Immature natural killer cell (primary cell): ENCODE measurements at places on chromosomes 16 and 17. TPM values are rescaled to one million over a fixed set of nuclear protein-coding genes. Genes with fewer than 3 reads are reported as not detected.

Gene EVPLL
- not detected for polyA plus RNA-seq

DNA sequence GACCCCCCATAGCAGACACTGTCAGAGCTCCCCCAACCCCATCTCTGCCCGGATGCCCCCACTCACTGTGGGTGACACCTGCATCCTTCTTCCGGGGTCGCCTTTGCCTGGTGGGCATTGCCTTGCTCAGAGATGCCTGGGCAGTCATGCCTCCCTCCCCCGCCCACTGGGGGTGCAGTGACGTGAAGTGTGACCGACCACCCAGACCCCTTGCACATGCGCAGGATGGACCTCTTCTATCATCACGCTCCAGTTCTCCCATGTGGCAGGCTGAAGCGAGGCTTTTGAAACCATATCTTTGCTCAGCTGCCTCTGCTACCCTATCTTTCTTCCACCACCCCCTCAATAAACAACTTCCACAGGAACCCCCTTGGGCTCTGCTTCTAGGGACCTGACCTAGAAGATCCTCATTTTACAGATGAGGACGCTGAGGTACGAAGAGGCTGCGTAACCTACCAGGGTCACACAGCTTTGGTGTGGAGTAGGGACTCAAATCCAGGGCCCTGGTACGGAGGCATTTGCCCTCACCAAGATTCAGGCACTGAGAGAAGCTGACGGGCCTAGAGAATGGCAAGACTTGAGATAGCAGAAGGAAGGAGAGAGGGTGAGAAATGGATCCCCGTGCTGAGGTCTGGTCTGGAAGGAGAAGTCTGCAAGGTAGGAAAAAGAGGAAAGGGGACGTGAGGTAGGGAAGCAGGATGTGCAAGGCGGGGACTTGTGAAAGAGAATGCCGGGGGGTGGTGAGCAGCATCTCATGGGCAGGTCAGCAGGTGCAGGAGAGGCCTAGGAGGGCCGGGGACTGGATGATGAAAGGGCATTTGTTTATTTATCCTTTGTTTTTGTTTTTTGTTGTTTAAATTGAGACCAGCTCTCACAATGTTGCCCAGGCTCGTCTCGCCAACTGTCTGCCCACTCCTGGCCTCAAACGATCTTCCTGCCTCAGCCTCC lies 14.4 kb downstream of the NLRC5 start:
- no peak for DNase-seq

DNA sequence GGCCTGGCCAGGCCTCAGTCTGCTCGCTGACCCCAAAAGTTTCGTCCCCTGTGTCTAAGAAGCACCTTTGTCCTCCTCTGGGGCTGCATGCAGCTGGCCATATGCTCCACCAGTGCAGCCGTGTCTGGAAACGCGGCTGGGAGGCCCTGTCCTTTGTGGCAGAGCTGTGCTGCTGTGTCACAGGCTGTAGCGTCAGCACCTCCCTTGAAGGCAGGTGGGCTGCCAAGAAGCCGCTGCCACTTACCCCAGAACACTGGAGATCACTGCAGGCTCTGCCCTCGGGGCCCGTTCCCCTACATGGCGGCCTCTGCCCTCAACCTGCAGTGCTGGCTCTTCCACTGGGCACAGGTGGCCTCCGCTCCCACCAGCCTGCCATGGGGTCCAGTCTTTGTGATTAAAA lies 15.7 kb upstream of the MC1R start:
- DNase-seq, result no peak

DNA sequence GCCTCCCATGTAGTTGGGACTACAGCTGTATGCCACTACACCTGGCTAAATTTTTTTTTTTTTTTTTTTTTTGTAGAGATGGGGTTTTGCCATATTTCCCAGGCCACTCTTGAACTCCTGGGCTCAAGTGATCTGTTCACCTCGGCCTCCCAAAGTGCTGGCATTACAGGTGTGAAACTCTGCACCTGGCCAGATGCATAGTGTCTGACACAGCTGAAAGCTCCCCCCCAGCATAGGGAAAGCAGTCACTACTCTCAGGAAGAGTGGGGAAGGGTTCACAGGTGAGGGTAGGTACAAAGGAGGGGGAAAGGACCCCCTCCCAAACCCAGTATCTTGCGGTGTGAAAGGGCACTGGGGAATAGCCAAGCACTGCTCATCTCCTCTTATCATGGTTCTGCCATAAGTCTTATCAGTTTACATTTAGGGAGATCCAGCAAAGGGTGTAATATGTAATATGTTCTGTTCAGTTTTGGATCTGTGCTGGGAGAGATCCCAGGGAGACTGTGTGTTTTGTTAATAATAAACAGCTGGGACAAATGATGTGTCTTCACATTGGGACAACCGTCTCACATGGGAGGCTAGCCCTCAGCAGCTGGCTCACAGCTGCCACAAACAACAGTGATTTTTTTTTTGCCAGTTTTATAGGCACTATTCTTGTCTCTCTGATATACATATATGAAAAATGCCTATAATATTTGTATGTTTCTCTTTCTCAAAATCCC lies 6.8 kb upstream of the CAVIN1 start:
- no peak for DNase-seq

DNA sequence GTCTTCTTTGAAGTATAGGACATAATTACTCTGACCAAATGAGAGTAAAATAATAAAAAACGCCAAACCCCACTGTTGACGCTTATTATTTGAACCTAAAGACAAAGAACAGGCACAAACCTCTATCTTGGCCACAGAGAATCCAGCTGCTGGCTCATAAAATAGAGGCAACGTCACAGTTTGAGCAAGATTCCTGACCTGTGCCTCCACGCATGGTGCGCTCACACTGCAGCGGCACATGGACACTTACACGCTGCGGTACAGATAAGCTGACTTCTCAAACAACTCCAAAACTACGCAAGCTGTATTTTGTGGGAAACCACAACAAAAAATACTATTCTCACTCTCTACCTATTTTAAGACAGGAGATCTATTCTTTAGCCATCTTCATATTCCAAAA lies 38.8 kb upstream of the TRAP1 start:
- DNase-seq, result no peak

DNA sequence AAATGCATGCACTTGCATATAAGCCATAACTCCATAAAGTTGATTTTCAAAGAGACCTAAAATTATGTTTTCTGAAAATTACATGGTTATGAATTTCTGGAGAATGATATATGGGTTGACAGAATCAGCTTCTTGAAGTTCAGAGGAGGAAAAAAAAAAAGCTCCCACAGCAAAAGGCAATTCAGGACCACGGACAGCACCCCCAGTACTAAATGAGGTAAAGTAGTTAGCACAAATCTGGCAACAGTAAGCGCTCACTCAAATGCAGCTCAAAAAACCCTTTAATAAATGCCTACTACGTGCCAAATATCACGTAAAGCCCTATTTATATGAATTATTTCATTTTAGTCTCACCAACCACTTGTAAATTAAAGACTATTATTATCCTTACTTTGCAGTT lies 135.2 kb downstream of the SHISA9 start:
- DNase-seq, result no peak

- DNase-seq, result no peak
Measured at GRCh38 chr16:88706965-88707826, 893 bp downstream of the CTU2 start.
